Activated T-helper 17 cell treated with anti-CD3 and anti-CD28 coated beads, Interleukin-2, amount 50 U/mL, for 72 hours (primary cell): ENCODE measurements at places on chromosomes 12 and 14. TPM values are rescaled to one million over a fixed set of nuclear protein-coding genes. Genes with fewer than 3 reads are reported as not detected.

GRCh38 chr12:3127832-3128231 lies 50.7 kb downstream of the TSPAN9 start:
- no peak for ATAC-seq

DNA sequence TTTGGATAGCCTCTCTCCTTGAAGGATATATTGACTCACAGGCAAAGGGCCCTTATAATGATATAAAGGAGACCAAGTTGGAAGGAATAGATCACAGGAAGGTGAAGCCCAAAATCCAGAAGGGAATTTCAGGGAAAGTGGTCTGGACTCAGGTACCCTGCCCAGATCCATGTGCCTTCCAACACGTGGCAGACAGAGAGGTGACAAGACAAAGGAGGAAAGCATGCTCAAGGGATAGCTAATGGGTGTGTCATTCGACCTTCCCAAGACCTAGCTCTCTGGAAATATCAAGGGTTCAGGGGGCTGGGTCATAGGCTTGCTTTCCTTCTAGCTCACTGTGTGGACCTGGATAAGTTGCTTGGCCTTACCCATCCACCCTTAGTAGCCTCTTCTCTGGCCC lies 214.3 kb downstream of the ZFP36L1 start:
- ATAC-seq, result no peak

- ATAC-seq, result no peak
Measured at GRCh38 chr12:108308395-108309085, 30.6 kb downstream of the CMKLR1 start.

- ATAC-seq, result peak; percentile 88
Measured at GRCh38 chr12:795305-795704, 42.9 kb downstream of the WNK1 start.

- no peak for ATAC-seq
Measured at GRCh38 chr12:93879476-93880421, 202.6 kb downstream of the CRADD start.

GRCh38 chr14:68394118-68394763 lies 398.6 kb downstream of the ZFP36L1 start:
- ATAC-seq, result no peak

ATP23 gene
- 13.5 TPM for total RNA-seq

SLC25A21 gene
- total RNA-seq, result not detected
